Dermis microvascular lymphatic vessel endothelial cell (primary cell): ENCODE measurements at places on chromosomes 16 and 17. TPM values are rescaled to one million over a fixed set of nuclear protein-coding genes. Genes with fewer than 3 reads are reported as not detected.

GDE1 gene
- 23.4 and 24.7 TPM in 2 replicates for total RNA-seq

GUCY2D gene
- not detected in 2 replicates for total RNA-seq

DNA sequence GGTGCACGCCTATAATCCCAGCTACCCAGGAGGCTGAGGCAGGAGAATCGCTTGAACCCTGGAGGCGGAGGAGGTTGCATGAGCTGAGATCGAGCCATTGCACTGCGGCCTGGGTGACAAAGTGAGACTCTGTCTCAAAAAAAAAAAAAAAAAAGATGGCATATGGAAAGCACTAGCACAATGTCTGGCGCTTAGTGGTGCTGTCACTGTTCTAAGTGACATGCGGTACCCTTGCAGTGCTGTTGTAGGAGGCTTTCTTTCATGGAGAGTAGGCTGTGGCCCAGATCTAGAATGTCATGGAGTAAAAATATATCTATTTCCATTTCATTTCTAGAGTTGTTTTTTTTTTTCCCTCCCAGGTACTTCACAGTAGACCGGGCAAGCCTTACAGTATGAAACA lies 14.6 kb upstream of the METTL9 start:
- DNase-seq = no peak

- DNase-seq = no peak
These were observed 4.0 kb upstream of the RAB11FIP4 start for GRCh38 chr17:31387438-31387837.

ZFHX3 gene
- 4.4 and 8.5 TPM in 2 replicates for total RNA-seq

MT1M gene
- total RNA-seq = 0.38 and 0.90 TPM in 2 replicates
